ENCODE measurements at places on chromosomes 5 and 9.

DNA sequence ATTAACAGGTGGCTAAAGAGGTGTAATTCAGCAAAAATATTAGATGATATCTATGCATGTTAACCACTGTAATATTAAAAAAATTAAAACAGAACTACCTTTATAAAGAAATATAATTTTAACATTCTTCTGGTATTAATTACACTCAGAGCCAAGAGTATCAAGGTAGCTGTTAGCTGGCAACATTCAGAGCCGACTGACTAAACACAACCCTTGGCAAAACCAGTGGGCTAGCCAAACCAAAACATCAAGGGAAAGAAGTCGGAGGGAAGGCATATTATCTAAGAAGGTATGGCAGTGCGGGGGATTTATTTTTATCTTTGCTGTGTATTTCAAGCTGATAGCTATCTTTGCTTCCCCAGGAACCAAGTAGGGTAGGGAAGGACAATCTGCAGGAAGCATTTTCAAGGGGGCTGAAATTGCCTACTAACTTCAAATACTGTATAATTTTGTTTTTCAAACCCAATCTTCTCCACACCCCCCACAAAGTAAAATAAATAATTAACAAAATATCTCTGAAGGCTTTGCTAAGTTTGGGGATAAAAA lies 24.0 kb downstream of the ELL2 start:
- no peak for DNase-seq

- DNase-seq = no peak
Observed at GRCh38 chr5:159051421-159052282, 48.1 kb downstream of the EBF1 start.

GRCh38 chr5:10301266-10301665 lies 6.4 kb downstream of the CMBL start:
- no peak for DNase-seq

DNA sequence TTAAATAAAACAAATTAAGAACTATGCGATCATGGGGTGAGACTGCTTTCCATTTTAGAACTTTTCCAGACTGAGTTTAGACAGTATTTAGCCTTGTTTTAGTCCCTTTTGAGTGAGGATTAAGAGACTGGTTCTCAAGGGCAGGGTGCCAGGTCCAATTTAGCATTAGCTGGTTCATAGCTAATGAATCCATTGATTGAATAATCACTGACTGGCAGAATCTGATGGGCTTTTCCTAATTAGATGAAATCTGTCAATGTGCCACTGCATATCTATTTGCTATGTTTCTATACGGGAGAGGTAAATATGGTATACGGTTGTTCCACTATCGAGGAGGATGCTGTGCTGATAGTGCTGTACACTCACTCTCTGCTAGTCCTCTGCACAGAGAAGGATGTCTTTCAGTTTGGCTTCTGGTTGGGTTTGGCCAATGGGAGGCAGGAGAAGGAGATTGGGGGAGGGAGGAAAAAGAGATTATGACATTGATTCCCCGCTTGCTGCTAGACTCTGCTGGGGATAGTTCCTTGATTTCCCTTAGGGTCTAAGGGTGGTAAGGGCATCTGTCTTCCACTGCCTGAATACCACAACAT lies 496.6 kb downstream of the CTNND2 start:
- DNase-seq = no peak

DNA sequence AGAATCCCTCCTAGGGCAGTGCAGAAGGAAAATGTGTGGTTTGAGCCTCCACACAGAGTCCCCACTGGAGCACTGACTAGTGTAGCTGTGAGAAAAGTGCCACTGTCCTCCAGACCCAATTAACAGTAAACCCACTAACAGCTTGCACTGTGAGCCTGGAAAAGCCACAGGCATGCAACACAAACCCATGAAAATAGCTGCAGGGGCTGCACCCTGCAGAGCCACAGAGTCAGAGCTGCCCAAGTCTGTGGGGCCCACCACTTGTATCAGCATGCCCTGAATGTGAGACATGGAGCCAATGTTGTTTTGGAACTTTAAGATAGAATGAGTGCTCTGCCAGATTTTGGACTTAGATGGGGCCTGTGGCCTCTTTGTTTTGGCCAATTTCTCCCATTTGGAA lies 119.8 kb upstream of the CDH9 start:
- DNase-seq = no peak

DNA sequence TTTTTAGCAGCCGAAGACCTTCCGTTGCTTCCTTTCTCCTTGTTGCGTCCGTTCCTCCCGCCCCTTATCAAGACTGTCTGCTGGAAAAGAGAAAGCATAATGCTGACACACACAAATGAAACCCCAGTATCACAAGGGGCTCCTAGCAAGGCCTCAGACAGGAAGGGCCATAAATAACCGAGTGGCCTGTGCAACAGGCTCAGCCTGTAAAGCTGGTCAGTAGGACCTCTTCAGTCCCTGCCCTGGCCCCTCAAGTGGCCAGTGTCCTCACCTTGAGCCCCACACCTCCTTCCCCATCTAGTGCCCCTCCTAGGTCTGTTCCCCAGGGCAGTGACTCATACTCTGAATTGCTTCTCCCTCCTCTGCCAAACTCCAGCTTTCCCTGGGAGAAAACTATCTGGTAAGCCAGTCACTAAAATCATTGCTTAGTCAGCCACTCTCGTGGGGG lies 174.6 kb upstream of the IL12B start:
- DNase-seq = no peak

DNA sequence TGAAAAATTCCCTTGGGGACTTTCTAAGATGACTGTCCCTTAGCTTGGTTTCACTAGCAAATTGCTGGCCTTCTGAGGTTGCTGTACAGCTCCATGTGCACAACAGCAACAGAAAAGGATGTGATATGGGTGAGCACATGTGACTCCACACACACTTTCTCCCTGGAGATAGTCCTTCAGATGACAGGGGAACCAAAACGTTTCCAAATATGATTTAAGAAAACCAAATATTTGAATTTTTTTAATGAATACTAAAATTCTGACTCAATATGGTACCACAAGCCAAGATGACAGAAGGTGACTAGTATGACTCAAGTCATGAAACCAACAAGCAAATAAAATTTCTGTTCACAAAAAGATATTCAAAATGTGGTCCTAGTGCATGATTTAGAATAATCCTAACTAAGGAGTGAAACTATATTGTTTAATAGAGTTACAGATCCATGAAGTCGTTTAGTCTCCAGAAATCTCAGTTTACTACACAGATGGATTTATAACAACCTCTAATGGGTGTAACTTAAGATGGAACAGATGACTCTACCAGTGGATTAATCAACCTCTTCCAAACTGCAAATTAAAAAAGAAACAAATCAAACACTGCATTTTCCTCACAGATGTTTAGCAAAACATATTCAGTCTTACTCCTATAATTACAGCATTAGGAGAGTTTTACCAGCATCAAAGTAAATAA lies 144.8 kb upstream of the PIK3R1 start:
- DNase-seq = no peak

DNA sequence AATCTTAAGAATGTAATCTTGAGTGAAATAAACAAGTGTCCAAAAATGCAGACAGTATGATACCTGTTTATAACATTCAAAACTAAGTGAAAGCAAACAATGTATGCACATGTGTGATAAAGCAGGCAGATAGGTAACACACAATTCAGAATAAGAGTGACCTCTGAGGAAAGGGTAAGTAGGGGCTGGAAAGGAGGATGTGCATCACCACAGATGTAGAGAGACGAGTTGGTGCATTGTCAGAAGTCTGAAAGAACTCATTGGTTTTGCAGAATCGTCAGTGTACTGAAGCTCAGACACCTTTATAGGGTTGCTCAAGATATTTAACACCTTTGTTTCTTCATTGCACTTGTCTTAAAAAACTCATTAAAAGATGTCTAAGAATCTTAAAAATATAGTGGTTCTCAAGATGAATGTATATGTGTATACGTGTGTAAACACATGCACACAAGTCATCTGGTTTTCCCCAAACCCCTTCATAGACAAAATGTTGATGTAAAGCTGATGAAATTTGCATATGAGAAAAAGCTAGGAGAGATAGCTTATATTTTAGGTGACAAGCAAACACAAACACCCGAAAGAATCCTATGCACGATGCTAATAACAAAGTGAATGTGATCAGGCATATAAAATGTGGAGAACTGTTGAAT lies 197.6 kb upstream of the MEF2C start:
- no peak for DNase-seq

GRCh38 chr9:129377931-129378661 lies 200.0 kb upstream of the IER5L start:
- no peak for DNase-seq

GRCh38 chr5:68818057-68818695 lies 275.6 kb upstream of the SLC30A5 start:
- DNase-seq = no peak

All from KG1 (cell line).